ENCODE measurements at places on chromosomes 13 and 19.

DNA sequence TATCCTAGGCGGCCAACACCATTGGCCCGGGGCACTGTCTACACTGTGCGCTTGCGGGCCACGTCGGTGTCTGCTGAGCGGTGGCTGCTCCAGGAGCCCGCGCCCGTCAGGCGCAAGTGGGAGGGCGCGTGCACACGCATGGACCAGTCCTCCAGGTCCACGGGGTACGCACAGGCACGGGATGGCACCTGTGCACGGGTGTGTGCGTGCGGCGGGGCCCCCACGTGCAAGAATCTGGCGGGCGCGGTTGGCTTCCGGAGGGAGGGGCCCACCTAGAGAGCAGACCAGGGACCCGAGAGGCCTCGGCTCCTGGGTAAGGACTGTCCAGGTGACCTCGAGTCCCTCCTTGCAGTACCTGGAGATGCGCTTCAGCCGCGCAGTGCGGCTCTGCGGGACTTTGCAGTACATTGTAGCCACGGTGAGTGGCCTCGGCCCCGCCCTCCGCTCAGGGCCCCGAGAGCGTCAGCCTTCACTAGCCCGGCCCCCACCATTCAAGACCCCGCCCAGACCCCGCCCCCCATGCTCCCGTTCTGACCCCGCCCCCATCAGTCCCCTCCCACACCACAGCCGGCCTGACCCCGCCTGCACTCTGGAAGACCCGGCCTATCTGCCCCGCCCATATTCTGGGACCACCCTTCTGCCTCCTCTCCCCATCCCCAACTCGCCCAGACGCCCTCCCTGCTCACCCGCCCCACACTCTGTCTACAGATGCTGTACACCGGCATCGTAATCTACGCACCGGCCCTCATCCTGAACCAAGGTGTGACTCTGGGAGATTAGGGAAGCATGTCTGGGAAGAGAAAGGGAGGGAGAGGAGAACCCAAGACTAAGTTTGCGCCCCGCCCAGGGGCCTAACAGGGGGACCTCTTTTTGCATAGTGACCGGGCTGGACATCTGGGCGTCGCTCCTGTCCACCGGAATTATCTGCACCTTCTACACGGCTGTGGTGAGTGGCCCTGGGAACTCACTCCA, 2.3 kb downstream of the SLC5A5 start:
- peak; percentile 64 for DNase-seq

GRCh38 chr19:13670846-13671245, 93.5 kb upstream of the MRI1 start:
- no peak for DNase-seq

DNA sequence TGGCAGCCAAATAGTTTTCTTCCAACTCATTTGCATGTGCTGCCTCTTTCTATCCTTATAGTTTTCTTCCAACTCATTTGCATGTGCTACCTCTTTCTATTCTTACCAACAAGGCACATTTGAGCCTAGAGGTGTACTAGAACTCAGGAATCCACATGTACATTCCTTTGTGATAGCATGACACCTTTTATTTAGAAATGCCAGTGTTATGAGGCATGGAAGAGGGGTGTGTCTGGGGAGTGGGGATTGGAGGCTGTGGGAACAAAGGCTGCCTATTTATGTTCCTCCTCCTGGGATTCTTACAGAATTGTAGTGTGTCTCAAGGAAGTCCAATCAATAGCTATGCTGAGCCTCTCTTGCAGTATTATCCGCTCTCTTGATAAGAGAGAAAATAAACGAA, 966.7 kb downstream of the PCDH17 start:
- DNase-seq, result no peak

GRCh38 chr13:23642110-23642509, 71.9 kb downstream of the TNFRSF19 start:
- no peak for DNase-seq

- DNase-seq, result peak; percentile 60
Measured at GRCh38 chr13:113668491-113668971, 1.5 kb downstream of the GRK1 start.

GRCh38 chr19:53883231-53883661, 1.2 kb downstream of the PRKCG start:
- DNase-seq, result peak; percentile 60

GRCh38 chr19:56507446-56508289, at the start of gene ZNF471:
ZNF471 (plus strand) TSS chr19:56507855; CDS start chr19:56511572, 3,717 bp downstream.
- peak; percentile 95 for DNase-seq

DNA sequence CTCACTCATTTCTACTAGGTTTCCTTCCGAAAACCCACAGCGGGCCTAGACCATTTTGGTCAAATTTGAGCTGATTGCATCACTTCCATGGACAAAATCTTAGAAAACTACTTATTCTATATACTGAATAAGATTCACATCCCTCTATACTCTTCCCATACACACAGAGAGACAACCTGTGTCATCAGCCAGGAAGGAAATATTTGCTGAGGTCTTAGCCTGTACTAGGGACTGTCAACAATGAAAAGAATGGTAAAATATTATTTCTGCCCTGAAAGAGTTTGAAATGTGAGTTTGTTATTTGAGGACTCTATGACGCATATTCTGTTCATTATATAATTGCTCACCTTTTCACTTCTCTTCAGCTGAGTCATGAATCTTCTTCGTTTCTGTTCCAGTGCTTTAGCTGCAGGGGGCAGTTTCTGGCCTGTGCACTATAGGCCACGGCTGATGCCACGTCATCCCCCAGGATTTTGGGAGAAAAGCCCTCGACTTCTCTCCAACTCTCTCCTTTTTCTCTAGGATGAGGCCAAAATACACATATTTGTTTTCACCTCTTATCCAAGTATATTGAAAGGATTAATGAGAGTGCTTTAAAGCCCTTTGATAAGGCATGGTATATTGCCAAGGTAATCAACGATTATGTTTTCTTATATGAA, 47.7 kb downstream of the GSX1 start:
- DNase-seq, result no peak

DNA sequence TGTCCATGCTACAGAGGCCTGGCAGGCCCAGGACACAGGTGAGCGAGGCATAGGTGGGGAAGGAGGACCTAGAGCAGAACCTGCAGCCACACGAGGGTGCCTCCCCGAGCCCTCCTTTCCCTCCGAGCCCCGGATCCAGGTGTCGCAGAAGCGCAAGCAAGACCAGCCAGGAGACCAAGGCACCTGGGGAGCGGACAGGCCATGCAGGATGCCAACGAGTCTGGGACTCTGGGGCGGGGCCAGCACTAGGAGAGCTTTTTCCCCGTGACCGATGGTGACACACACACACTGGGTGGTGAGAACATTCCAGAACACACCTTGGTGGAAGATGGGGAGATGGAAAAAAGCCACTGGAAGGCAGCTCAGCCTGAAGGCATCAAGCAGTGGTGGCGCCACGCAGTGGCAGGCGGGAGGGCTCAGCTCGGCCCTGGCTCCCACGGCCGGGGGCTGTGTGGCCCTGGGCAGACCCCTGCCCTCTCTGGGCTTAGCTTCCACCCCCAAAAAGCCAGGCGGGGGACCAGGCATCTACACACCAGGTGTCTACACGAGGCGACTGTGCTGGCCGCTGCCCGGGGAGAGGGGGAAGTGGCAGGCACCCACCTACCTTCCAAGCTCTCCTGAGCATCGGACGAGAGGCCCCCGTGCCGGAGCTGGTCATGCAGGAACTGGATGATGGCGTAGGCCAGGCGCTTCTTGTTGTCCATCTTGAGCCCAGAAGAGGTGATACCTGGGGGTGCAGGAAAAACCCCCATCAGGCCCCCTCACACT, 14.5 kb downstream of the SGTA start:
- no peak for DNase-seq

DNA sequence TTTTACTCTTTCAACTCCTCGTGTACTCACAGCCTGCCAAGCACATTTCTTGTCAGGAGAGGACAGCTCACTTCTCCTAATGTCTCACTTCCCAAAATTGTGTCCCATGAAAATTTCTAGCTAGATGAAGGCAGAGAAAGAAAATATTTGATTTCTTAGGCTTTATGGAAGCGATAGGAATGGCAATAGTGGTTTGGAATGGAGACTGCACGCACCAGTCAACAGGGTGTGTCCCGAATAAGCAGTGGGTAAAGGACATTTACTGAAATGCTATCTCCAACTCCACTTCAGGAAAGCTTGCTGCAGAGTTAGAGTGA, 321 bp upstream of the ZNF222 start:
- no peak for DNase-seq

DNA sequence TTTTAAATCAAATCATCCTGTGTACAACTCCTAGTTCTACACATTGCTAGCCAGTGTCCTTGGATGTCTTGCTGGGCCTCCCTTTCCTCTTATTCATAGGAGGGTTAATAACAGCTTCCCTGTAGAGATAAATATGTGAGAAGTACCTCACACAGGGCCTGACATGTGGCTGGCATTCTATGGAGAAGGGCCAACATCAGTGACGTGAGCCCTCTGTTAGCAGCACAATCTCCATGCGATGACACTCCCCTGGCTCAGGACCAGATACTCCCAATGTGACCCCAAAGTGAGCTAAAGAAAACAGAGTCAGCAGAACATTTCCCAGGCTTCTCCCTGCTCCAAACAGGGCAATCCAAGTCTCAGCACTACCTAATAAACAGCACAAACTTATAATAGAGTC, 818.4 kb downstream of the DIAPH3 start:
- no peak for DNase-seq

DNA sequence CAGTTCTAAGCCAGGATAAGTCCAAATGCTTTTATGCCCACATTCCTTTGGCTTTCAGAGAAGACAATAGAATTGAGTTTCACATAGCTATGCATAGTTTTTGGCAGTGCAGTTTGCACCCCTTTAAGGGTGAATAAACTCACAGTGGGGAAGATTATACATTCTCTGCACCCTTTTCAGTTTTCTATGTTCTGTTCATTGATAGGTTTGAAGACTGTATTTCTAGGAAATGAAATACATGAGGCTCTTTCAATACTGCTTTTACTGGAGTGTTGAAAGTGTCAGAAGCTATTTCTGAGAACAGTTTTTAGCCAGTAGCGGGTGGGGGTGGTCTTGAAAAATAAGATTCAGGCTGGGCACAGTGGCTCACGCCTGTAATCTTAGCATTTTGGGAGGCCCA, 46.2 kb downstream of the IPO5 start:
- no peak for DNase-seq

DNA sequence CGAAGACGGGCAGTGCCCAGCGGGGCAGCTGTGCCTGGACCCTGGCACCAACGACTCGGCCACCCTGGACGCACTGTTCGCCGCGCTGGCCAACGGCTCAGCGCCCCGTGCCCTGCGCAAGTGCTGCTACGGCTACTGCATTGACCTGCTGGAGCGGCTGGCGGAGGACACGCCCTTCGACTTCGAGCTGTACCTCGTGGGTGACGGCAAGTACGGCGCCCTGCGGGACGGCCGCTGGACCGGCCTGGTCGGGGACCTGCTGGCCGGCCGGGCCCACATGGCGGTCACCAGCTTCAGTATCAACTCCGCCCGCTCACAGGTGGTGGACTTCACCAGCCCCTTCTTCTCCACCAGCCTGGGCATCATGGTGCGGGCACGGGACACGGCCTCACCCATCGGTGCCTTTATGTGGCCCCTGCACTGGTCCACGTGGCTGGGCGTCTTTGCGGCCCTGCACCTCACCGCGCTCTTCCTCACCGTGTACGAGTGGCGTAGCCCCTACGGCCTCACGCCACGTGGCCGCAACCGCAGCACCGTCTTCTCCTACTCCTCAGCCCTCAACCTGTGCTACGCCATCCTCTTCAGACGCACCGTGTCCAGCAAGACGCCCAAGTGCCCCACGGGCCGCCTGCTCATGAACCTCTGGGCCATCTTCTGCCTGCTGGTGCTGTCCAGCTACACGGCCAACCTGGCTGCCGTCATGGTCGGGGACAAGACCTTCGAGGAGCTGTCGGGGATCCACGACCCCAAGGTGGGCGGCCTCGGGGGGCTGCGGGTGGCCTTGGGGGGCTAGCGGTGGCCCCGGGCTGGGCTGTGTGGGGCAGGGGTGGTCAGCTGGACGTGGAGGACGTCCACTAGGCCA, 4.8 kb downstream of the GRIN3B start:
- DNase-seq, result no peak

DNA sequence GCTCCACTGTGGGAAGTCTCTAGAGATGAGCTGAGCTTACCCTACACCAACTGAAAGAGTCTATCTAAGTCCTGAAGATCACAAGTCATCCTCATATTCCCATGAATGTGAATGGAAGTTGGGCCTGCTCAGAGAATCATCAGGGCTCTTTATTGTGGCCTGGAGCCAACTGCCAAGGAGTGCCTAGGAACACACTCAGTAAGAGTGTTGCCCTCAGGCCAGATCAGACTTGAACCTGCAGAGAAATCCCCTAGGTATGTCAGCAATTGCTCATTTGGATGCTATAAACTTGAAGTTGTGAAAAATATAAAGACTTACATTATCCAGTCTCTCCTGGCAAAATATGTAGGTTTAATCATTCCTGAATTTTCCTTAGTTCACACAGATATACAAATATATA, 1070.2 kb downstream of the EFNB2 start:
- DNase-seq, result no peak

- DNase-seq, result no peak
Measured at GRCh38 chr13:36329361-36329760, 16.8 kb downstream of the SPART start.

DNA sequence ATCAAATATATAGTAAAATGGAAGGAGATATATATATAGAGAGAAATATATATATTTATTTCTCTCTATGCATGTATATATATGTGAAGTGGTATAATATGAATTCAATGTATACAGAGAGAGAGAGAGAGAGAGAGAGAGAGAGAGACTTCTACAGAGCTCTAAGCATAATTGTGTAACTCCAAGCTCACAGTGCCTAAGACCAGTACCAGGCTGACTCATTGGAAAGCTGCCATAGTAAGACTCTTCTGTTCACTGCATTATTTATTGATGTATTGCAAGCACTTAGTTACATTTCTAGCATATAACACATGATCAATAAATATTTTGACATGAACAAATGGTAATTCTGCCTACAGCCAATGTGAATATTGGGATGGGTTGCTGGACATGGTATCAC, 1734.7 kb downstream of the SLITRK1 start:
- DNase-seq, result no peak

DNA sequence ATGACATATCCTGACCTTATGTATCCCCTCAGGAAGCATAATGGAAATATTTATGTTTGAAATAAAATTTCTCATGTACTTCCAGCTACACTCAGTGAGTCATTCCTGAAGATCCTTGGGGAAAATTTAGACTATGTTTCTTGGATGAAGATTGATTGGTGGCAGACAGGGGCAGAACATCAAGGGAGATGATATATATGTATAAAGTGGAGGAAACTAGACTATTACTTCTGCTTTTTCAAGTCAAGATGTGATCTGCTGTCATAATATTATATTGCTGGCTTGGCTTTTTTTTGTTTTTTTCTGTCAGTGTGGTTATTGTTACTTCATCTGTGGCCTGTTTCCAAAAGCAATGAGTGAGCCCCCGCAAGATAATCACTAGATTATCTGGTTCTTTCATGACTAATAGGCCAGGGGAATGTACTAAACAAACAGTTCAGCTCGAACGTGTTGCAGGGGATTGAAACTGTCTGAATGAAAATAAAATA, 87.2 kb upstream of the TNFSF11 start:
- DNase-seq, result no peak

DNA sequence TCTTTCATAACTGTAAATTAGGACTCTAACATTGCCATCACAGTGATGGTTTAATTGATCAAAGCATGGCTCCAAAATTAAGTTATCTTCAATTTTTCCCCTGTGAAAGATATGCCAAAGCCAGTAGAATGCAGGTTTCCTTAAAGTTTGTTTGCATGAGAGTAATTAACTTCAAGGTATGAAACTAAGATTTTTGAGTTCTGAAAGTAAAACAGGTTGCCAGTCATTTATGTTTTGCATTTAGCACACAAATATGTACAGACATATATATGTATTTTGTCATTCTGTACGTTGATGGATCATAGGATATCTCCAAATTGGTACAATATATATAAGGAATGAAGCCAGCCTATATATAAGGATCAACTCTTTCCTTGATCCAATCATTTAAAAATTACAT, 23.6 kb upstream of the NDFIP2 start:
- DNase-seq, result no peak

GRCh38 chr13:43939086-43939485, 59.4 kb downstream of the LACC1 start:
- DNase-seq, result no peak
